ENCODE measurements at places on chromosomes 5 and 9.

- DNase-seq: no peak
Observed at GRCh38 chr5:146828385-146828784, 50.2 kb downstream of the PPP2R2B start.

DNA sequence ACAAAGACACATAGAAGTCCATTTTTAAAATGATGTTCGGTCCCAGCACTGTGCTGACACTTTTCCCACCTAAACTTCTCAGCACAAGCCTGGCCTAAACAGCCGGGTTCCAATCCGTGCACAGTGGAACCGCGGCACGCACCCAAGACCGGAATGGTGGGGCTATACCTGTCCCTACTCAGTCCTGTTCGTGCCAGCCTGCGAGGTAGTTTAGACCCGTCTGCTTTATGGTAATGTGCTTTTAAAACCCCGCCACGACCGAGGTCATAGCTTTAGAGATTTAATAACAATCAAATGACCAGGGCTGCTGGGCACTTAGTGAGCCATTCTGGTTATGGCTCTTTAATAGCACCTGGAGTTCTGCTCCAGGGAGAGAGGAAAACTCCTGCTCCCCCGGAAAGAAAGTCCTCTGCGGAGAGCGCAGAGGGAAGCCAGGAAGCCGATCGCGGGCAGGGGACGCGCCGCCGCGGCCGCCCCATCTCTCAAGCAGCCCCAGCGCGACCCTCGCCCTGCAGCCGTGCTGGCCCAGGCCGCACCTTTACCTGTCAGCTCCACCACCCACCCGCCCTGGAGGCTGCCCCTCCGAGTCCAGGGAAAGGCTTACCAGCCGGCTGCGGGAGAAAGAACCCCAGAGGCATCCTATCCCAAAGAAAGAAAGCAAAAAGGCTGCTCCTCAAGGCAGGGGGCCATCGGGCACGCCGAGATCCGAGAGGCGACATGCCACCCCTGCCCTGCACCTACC lies 511 bp downstream of the ARL15 start:
- DNase-seq: peak; percentile 30

DNA sequence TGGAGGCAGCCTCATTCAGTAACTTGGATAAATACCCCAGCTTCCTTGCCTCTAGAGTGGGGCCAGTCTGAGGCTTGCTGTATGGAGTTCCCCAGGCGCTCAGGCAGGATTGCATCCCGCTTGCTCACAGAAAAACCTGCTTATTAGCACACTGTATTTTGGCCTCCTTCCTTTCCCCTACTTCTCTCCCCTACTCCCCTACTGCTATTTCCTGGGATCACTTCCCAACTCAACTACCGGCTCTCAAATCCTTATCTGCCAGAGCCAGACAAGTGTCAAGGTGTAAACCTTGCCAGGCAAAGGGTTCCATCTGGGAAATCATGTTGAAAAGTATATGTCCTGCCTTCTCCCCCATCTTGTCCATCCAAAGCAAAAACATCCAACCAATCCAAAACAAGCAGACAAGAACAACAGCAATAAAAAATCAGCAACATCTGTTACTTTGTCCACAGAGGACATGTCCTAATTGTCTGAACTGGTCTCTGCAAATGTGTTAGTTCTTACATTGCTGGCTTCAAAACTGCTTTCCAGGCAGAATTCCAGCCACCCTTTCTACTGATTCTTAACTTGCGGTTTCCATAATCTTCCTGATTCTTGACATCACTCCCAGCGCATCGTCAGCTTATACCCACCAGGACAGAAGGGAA lies 164.1 kb upstream of the SEMA6A start:
- DNase-seq: no peak

- DNase-seq: no peak
Observed at GRCh38 chr9:133999851-134000265, 7.7 kb upstream of the VAV2 start.

- DNase-seq: no peak
Observed at GRCh38 chr5:172905346-172906140, 53.7 kb upstream of the RPL26L1 start.

DNA sequence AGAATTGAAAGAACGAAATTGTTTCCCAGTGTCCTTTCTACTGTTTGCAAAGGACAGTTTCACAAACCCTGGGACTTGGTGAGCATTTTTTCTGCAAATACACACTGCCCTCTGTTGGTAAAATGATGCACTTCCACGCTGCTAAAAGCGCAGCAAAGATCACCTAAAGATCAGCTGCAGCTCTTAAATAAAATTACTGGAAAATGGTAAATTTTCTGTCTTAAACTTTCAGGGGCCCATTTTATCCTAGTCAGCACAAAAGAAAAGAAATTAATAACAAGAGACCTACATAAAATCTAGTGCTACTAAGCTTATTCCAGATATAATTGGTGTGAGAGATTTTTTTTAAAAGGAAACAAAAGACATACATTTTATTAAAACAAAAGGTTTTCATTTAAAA lies 566.0 kb downstream of the CAAP1 start:
- no peak for DNase-seq

DNA sequence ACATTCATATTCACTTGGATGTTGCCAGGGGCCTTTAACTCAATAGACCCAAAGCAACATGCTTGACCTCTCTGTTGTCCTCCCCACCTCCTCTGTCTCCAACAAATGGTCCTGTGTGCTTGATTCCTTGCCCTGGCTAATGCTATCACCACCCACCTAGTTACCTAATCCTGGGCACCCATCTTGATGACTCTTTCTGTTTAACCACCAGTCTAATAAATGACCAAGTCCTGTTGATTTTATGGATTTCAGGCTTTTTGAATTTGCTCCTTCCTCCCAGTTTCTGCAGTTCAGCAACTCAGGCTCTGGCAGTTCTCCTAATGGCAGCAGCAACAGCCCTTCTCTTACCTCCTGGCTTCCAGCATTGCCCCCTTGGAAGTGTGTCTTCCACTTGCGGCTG lies 246.3 kb upstream of the KLF4 start:
- DNase-seq: no peak

- no peak for DNase-seq
Observed at GRCh38 chr9:109745335-109746283, 34.4 kb upstream of the PALM2AKAP2 start.

GRCh38 chr9:110291921-110292557 lies 35.7 kb upstream of the TXN start:
- no peak for DNase-seq

DNA sequence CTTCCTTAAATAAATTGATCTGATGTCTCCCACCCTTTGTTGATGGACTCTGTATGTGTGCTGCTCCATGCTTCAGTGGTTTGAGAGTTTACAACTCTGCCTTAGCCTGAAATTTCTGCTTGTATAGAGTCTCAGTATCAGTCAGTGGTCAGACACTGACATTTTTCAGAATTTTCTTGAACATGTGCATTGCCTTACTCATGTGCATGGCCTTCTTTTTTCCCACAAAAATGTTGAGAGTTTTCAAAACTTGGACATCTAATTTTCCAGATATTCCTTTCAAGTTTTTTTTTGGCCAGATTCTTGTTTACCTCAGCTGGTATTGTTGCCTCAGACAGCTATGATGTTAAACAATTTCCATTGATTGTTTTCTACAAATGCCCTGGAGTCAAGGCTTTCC lies 427.1 kb upstream of the CHD1 start:
- DNase-seq: no peak

DNA sequence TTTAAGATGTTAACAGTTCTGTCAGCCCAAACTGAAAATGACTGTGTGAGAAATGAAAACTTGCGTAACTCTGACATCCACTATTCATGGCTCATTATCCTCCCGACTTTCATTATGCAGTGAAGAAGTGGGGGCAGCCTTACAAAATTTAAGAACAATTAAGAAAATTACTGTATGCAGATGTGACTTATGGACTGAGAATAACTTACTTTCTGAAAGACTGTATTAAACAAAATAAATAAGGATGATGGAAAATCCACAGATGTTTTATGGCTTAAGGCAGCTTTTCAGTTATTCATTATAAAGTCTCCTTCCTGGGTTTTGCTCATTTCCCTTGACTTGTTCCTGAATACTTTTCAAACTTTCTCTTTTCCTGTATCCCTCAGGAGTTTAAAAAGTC lies 55.2 kb downstream of the GRIN3A start:
- DNase-seq: no peak

GRCh38 chr5:79086116-79086515 lies 16.5 kb downstream of the BHMT2 start:
- no peak for DNase-seq

- no peak for DNase-seq
Observed at GRCh38 chr9:85647571-85647970, 94.2 kb downstream of the AGTPBP1 start.

GRCh38 chr5:138952962-138953361 lies 77.8 kb upstream of the LRRTM2 start:
- no peak for DNase-seq

- no peak for DNase-seq
Observed at GRCh38 chr5:171444582-171444981, 25.1 kb downstream of the FGF18 start.

DNA sequence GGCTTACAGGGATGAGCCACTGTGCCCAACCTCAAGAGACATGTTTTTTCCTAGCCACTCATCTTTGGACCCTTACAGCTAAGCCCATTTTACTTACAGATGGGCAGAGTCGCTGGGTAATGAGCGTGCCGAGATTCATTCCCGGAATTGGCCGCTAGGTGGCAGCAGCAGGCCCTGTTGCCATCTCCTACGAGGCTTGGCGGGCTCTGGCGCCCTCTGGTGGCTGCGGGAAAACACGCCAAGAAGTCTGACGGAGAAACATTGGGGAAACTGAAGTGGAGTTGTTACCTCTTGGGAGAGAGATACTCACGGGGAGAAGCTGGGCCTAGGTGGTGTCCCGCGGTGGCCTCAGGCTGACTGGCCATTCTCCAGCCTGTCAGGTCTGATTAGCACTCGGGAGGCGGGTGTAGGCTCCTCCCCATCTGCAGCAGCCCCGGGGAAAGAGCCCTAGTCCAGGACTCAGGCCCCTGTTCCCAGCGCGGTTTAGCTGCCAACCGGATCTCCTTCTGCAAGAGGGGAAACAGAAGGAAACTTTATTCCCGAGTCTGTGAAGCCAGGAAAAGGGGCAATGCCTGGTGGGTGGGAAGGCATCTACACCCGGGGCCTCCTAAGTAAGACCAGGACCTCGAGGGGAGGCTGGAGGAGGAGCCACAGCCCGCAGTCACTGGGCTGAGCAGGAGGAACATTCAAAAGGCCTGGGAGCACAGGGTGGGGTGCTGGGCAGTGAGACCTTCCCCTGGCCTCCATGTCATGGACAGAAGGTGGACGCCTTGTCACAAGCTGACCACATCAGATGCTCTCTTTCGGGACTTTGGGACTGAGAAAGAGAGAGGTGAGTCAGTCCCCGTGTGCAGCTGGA lies 9.7 kb downstream of the PTGES2 start:
- DNase-seq: peak; percentile 100

DNA sequence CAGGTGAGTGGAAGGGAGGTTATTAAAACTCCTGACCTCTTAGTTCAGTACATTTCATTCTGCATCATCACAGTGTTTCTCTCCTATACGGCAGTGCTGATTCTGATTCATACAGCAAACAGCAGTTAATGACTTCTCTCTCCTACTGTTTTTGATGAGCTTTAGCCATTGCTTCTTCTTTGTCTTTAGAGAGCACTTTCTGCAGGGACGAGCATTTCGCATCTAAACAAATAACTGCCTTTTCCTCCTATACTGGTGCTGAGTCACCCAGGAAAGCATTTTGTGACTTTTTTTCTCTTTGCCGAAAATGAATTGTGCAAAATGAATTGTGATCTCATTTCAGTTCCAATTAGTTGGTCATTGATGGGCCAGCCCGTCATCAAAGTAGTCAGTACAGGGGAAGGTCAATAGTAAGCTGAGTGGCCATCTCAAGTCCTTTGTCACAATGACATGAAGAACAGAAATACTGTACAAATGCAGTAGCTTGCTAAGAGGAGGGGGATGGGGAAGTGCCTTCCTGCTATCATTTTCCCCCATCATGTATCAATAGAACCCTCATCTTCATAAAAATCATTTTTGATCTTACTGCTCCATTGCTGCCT lies 98.5 kb downstream of the INSYN2B start:
- DNase-seq: no peak

- DNase-seq: no peak
Observed at GRCh38 chr9:91253488-91253887, 108.2 kb downstream of the AUH start.

DNA sequence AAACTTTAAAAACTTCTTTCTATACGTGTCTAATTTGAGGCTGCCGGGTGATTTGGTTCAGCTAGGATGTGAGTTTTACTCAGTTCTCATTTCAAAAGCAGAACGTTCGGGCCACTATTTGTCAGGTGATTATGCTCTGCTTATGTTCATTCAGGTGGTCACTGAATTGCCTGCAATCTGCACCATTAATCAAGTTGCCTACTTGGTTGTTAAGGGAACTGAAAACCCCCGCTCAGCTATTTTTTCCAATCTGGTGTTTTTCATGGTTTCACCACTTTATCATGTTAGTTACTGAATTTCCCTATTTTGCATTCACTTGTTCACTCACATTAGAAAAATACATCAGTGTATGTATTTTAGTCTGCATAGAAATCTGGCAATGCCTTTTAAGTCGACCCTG lies 523.0 kb downstream of the CSNK1G3 start:
- no peak for DNase-seq

GRCh38 chr5:18749763-18750162 lies 1115.5 kb downstream of the TAF11L14 start:
- no peak for DNase-seq

DNA sequence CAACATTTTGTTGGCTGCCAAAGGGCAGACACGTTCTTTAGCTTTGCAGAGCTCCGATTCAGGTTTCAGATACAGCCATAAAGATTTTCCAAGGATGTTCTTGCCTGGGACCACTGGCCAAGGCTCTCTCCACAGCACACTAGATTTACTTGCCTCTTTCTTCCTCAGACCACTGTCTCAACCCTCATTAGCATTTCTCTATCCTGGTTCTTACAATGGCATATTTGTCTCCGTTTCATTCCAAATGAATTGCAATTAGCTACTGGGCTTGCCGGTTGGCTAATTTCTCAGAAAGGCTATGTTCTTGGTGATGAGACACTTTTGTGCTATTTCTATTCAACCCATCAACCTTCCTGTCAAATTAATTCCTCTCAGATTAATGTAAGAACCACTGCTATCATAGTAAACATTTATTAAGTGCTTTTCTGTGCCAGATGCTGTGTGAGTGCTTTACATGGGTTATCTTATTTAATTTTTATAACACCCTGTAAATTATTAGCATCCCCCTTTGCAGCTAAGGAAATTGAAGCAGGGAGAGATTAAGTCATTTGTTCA lies 118.4 kb upstream of the NR3C1 start:
- DNase-seq: no peak

GRCh38 chr5:108728566-108729241 lies 19.0 kb upstream of the FER start:
- DNase-seq: peak; percentile 58

- no peak for DNase-seq
Observed at GRCh38 chr9:121107029-121107428, 32.3 kb downstream of the CNTRL start.

Measured in stimulated activated CD4-positive, alpha-beta T cell treated with anti-CD3 and anti-CD28 coated beads, Interleukin-2, amount 100 ng/mL, for 24 hours (primary cell).